ENCODE measurements at places on chromosomes 5 and 9. TPM values are rescaled to one million over a fixed set of nuclear protein-coding genes. Genes with fewer than 3 reads are reported as not detected.

- H3K36me3 ChIP-seq: peaks cover 68% of the 10 kb centered on the region
- DNase-seq: no peak
- no peaks in the 10 kb centered on the region for H3K27me3 ChIP-seq
- no peak overlapping the region for H3K27ac ChIP-seq
- peaks cover 36% of the 10 kb centered on the region for H3K4me1 ChIP-seq
- no peak overlapping the region for H3K4me3 ChIP-seq
Measured at GRCh38 chr9:92278110-92278509, 15.4 kb downstream of the IARS1 start.

GRCh38 chr9:1877951-1878350 is 137.2 kb upstream of the SMARCA2 start:
- no peak for DNase-seq
- H3K4me1 ChIP-seq: peaks cover 28% of the 10 kb centered on the region
- no peak overlapping the region for H3K4me3 ChIP-seq
- peaks cover 9% of the 10 kb centered on the region for H3K27me3 ChIP-seq
- H3K36me3 ChIP-seq: no peaks in the 10 kb centered on the region

- no peaks in the 10 kb centered on the region for H3K4me1 ChIP-seq
- peaks cover 3% of the 10 kb centered on the region for H3K27me3 ChIP-seq
- H3K27ac ChIP-seq: no peak overlapping the region
Measured at GRCh38 chr5:143955141-143955540, 143.2 kb downstream of the HMHB1 start.

GRCh38 chr9:13439685-13440476 is 160.4 kb upstream of the MPDZ start:
- no peak overlapping the region for H3K4me3 ChIP-seq
- H3K36me3 ChIP-seq: no peaks in the 10 kb centered on the region
- DNase-seq: no peak
- no peaks in the 10 kb centered on the region for H3K4me1 ChIP-seq
- no peaks in the 10 kb centered on the region for H3K27me3 ChIP-seq
- H3K27ac ChIP-seq: no peak overlapping the region

- H3K27ac ChIP-seq: peak overlapping the region; percentile 67
- no peak for DNase-seq
- H3K4me3 ChIP-seq: no peak overlapping the region
- peaks cover 62% of the 10 kb centered on the region for H3K4me1 ChIP-seq
Measured at GRCh38 chr9:269081-269711, 54.5 kb downstream of the DOCK8 start.

DNA sequence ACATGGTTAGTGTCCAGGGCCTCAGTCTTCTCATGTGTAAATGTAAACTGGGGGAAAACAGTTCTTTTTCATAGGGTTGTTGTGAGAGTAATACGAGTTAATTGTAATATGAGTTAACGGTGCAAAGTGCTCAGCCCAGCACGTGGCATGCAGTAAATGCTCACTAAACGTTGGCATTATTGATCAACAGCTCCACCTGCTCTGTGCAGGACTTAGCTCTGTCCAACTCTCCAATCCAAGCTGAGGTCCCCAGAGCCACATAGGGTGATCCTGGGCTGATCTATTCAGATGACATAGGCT is 28.3 kb downstream of the SPOCK1 start:
- H3K4me3 ChIP-seq: no peak overlapping the region
- peaks cover 11% of the 10 kb centered on the region for H3K27me3 ChIP-seq
- no peak for DNase-seq
- H3K27ac ChIP-seq: no peak overlapping the region
- H3K36me3 ChIP-seq: no peaks in the 10 kb centered on the region
- H3K4me1 ChIP-seq: no peaks in the 10 kb centered on the region

TMEM174 gene
- total RNA-seq: not detected

PCDHGB6 gene
- total RNA-seq: 0.12 TPM

CER1 gene
- not detected for total RNA-seq

GDA gene
- not detected for total RNA-seq

C1QTNF2 gene
- total RNA-seq: not detected

CDH9 gene
- not detected for total RNA-seq

All from activated T-helper 1 cell treated with anti-CD3 and anti-CD28 coated beads, Interleukin-12 subunit alpha, Interleukin-12 subunit beta, Interleukin-2, Interleukin-4 antibody, amounts not matched to agents 30 ng/mL and 10 ng/mL and 1 ng/mL, durations not matched to agents 14 hours and 24 hours and 36 hours (primary cell).